Hippocampal formation (tissue), 2 donors: ENCODE measurements at places on chromosomes 12 and 14.

DNA sequence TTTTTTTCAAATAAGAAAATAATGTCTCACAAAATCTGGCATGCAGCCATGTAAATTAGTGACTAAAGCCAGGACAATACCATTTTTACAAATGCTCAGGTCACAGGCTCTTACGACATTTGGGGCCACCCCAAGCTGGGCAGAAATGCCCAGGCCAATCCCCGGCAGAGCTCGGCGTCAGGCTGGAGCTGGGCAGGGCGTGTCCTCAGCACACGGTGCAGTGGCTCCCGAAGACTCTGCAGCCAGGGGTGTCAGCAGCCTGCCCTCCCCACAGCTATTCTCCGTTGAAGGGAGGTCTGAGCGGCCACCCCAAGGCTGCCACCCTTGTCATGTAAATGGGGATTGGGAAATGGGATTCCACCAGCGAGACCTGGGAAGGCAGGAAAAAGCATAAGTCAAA lies 158.6 kb downstream of the DICER1 start:
- no peak for DNase-seq

GRCh38 chr12:81128930-81129554 lies 51.2 kb downstream of the ACSS3 start:
- DNase-seq = peak; percentile 61

DNA sequence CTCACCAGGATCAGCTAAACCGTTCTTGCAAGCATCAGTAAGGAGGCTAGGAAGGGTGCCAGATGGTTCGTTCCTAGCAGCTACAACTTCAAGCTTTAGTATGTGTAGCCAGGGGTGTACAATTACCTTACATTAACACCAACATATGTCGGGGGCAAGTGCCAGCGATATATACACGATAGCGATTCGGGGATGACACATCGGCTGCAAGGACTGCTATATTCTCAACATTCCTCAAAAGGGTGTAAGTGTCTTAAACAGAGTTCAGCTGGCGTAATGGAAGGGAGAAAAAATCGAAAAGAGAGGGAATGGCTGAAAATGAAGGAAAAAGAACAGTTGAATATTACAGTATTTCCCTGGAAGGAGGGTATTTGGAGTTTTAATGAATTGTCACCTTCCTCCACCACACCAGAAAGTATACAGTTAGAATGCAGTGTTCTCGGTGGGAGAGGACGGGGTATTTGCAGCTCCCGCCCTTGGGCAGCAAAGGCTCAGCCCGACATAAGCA lies 545 bp downstream of the LIMA1 start:
- no peak for DNase-seq

GRCh38 chr12:68281322-68282077 lies 28.1 kb upstream of the IL22 start:
- no peak for DNase-seq

- no peak for DNase-seq
Measured at GRCh38 chr14:32998433-32998832, 59.8 kb downstream of the NPAS3 start.

- DNase-seq = peak; percentile 90
Measured at GRCh38 chr12:26097046-26097878, 27.6 kb downstream of the BHLHE41 start.

- no peak for DNase-seq
Measured at GRCh38 chr12:121574025-121574424, 6.8 kb downstream of the KDM2B start.

DNA sequence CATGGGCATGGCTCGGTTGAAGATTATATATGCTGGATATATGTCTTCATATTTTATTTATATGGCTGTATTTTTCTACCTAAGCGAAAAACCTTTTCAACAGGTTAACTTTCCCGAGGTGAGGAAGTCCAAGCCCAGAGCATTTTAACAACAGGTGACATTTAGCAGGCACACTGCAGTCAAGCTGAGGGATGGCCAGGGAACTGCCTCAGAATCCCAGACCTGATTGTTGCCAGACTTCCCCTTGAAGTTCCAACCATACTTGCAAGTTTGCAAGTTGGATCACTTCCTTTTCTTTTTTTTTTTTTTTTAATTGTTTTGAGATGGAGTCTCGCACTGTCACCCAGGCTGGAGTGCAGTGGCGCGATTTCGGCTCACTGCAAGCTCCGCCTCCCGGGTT lies 166.0 kb upstream of the FRMD6 start:
- no peak for DNase-seq

- no peak for DNase-seq
Measured at GRCh38 chr12:12513416-12514006, 49.2 kb downstream of the DUSP16 start.

DNA sequence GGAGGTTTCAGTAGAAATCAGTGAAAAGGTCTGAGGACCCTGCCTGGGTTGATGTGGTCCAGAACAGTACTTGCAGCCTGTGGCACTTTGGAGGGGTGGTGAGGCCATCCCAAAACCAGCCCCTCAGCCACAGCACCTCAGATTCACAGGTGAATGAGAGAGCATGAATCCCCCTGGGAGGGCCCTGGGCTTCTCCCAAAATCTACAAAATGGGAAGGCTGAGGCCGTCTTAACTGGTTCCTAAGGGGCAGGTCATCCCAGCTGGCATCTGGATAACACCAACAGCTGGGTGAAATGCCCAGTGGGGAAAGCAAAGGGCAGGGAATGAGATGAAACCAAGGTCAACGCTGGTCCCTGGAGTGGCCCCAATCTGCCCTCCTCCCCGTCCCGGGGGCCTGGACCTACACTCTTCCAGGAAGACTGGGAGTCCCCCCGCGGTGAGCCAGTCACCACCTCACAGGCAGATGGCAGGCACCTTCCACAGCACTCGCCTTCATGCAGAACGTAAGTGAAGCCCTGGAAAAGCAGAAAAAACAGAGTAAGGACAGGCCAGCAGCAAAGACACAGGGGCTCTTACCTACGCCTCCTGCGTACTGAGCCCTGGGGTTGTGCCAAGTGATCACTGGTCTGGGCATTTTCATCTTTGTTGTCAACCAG lies 26.3 kb upstream of the ANO2 start:
- no peak for DNase-seq

- no peak for DNase-seq
Measured at GRCh38 chr12:105980085-105980484, 158.7 kb downstream of the NUAK1 start.

- DNase-seq = no peak
Measured at GRCh38 chr12:30814295-30814655, 59.5 kb upstream of the CAPRIN2 start.

- no peak for DNase-seq
Measured at GRCh38 chr14:51993285-51993920, 4.1 kb downstream of the RTRAF start.

GRCh38 chr12:26953447-26953846 lies 15.2 kb downstream of the FGFR1OP2 start:
- DNase-seq = no peak

DNA sequence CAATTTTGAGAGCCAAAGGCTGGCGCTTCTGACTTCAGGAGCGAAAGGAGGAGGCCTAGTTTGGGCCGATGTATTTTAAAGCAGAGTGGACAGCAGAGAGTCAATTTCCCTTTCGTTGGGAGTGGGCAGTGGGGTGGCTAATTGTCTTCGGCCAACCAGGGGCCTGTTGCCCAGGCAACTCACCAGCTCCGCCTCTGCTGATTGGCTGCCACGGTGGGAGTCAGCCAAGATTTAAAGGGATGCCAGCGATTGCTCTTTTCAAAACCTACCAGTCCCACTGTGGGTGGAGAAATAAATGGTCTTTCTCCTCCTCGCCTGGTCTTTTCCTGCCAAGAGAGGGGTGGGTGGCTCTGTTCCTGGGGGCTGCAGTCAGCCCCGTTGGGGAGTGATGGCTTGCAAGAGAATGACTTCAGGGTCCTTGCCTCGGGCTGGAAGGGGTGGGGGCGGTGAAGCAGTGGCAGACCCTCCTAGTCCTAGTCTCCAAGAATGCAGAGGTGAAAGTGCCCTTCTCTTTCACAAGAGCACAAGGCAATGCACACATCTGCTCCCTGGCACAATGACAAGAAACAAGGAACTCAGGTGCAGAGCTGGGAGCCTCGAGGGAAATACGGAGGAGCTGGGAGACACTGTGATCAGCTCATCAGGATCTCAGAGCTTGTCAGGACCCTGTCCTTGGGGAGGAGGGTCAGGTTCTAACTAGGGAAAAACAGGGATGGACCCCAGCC lies 37.7 kb downstream of the RASAL1 start:
- peak; percentile 86 for DNase-seq

DNA sequence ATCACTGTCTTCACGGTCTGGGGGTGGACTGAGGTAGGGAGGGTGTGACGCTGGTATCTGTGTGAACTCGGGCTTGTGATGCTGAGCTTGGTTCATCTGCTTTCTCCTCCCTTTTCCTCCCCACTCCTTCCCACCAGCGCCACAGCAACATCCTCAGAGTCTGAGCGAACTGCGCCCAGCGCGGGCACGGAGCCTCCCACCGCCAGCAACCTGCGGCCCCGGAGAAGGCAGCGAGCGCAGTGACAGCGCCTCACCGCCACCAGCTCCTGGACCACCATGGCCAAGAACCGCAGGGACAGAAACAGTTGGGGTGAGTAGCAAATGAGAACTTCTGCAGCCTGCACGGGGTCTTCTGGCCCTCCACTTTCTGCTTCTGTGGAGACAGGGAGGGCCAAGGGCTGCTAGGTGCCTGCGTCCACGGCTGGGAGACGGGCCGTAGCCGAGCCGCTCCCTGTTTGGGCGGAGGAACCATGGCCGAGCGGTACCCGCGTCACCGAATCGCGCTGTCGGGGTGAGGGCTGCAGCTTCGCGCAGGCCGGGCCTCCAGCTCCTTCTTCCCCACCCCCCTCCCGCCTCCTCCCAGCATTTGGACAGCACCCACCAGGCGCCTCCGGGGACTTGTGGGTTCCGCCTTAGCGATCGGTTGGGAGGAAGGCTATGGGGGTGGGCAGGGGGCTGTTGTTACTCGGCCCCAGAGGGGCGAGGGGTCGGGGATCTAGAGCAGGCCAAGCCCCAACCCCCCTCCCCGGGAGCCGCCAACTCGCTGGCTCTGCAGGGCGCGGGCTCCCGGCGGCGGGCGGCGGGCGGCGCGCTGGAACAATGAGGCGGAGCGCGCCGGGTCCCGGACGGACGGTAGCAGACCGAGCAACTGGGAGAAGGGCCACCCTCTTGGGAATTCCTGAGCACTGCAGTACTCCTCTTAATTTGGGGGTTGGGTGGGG lies at the start of gene ATL1:
Gene ATL1 (plus strand): TSS at position 156 of the 941 bp plus-strand sequence. CDS start 121 bp downstream, at position 277.
- peak; percentile 74 for DNase-seq

DNA sequence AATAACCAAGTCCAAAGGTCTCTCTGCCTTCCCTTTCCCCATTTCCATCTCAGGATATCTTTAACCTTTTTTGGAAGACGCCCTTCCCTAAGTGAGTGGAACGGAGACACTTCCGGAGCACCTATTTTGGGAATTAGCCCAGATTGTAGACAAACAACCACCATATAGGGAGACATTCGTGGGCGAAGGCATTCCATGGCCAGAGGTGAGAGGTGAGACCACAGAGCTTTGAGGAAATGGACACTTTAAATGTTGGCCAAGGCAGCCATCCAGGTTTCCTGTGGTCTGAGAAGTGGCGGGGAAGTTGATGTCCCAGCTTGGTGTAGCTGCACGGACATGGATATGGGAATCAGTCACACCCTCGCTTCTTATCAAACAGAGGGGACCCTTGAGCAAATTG lies 69.4 kb upstream of the BDKRB2 start:
- DNase-seq = no peak

GRCh38 chr12:111171345-111171744 lies 197.6 kb downstream of the PHETA1 start:
- no peak for DNase-seq

DNA sequence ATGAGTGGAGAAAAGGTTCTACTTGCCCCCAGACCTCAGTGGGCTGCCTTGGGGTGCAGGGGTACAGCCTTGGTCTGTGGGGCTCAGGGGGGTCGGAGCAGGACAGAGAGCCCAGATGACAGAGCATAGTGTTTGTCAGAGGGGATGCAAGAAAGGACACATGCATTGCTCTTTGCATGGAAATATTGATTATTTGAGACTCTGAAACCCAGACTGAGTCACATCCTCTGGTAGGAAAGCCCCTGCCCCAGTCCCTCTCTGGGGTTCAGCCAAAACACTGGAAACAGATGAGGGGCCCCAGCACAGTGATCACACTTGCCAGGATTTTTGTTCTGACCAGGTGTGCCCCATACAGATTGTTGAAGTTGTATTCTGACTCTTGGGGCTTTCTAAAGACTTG lies 1094.4 kb downstream of the BCL11B start:
- DNase-seq = no peak

GRCh38 chr12:52037248-52037861 lies 13.9 kb upstream of the NR4A1 start:
- DNase-seq = no peak

DNA sequence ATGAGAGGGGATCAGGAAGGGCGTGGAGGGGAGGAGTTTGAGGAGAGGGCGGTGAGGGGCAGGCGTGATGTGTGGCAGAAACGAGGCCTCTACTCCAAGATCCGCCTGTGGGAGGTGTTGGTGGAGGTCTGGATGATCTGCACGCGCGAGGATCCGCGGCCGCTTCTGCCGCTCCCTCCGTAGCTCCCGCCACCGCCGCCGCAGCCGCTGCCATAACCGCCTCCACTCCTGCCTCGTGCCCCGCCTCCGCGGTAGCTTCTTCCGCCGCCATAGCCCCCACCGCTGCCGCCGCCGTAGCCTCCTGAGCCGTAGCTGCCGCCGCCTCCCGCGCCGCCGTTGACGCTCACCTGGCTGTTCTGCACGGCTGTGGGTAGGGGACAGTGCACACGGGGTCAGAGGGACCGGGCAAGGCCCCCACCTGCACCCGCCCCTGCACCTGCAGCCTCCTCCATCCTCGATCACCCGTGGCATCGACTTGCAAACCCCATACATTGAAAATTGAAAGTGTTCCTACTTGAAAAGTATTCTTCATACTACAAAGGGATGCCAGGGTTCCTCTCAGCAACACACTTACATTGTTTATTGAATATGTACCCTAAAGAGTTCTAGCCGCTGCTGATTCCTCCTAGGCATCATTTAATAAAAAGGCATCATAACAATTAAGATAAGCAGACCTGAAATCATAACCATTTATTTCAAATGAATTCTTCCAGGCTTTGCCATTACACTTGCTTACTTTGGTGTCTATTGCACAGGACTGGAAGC lies 11.1 kb upstream of the KRT1 start:
- no peak for DNase-seq

- no peak for DNase-seq
Measured at GRCh38 chr12:42962384-42962783, 372.8 kb upstream of the PRICKLE1 start.

DNA sequence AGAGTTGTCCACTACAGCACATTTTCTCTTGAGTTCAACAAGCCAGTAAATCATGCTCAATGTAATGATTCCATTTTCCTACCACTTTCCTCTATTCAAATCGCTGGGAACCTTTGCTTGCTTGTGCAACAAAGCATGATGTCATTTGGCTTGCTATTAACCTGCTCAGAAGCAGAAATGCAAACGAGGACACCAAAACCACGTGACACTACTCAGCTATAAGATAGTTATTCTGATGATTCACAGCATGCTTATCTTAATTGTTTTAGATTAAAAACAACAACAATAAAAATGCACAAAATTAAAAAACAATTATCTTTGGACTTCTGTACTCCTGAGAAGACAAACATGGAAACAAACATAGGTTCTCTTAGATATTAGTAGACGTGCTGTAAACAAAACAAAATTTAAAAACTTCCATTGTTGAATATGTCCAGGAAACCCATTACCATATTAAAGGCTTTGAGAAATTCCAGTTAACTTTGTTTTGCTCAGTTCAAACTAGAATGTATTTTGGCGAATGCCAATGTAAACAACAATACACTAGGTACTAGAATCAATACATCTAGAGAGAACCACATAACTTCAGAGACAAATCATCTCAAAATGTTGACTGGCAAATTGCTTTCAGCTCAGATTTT lies 77.5 kb upstream of the KRAS start:
- no peak for DNase-seq
